Stimulated activated CD4-positive, alpha-beta T cell treated with anti-CD3 and anti-CD28 coated beads, TNF-alpha, amount 100 ng/mL, for 4 hours (primary cell): ENCODE measurements at places on chromosomes 11 and 22.

DNA sequence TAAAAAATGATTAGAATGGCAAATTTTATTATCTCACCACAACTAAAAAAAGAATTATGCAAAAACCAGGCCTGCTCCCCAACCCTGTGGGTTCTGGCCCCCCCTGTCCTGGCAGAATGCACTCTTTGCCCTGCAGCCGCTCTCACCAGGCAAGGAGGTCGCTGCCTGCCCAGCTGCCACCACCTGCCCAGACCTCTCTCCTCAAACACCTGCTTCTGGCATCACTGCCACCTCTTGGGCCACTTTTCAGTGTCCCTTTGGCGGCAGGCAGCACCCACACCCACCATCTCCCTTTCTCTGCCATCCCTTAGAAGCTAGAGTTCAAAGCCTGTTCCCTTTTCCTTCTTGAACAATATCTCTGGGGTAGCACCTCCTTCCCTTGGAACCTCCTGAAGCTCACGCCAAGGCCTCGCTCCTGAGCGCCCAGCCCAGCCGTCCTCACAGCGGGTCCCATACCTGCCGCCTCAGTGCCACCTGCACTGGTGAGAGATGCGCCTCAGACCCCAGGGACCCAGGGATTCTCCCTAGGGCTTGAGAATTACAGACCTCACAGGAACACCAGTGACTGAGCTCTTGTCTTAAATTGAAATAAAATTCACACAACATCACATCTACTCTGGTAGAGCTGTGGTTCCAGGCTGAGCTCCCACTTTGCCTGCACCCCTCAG is 44.6 kb downstream of the SGSM3 start:
- no peak for DNase-seq

- peak; percentile 97 for DNase-seq
Observed at GRCh38 chr22:50507991-50508884, at the start of gene NCAPH2. Gene NCAPH2 (plus strand): TSS chr22:50508224. CDS start chr22:50508338, 114 bp downstream.

DNA sequence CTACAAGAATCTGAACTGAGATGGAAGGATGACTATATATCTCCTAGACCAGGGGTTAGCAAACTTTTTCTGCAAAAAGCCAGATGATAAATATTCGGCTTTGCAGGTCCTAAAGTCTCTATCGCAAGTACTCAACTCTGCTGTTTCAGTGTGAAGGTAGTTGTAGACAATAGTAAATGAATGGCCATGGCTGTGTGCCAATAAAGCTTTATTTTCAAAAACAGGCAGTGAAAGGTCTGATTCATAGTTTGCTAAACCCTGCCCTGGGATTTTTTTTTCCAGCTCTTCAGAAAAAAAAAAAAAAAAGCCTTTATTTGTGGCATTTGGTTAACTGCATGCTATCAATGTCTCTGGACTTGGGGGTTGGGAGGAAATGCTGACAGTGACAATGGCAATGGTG is 37.5 kb downstream of the FAM227A start:
- DNase-seq: no peak

GRCh38 chr22:20418211-20418788 is 19.3 kb downstream of the SCARF2 start:
- peak; percentile 53 for DNase-seq

DNA sequence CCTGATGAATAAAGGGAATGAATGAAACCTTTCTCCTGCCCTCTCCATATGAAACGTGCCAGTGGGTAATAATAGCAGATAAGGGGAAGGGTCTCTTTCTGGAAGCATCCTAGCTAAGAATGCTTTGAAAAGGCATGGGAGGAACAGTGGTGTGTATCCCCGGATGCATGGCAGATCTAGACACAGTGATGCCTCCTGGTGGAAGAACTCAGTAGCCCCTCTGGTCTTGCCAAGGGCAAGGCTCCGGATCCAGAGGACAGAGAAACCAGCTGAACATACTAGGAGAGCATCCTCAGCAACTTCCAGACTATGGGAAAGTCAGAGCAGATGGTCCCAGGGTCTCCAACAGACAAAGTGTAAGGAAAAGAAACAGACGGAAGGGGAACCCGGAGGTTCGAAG is 6.4 kb downstream of the BAIAP2L2 start:
- no peak for DNase-seq

- no peak for DNase-seq
Observed at GRCh38 chr11:87180742-87181141, 143.0 kb downstream of the TMEM135 start.

DNA sequence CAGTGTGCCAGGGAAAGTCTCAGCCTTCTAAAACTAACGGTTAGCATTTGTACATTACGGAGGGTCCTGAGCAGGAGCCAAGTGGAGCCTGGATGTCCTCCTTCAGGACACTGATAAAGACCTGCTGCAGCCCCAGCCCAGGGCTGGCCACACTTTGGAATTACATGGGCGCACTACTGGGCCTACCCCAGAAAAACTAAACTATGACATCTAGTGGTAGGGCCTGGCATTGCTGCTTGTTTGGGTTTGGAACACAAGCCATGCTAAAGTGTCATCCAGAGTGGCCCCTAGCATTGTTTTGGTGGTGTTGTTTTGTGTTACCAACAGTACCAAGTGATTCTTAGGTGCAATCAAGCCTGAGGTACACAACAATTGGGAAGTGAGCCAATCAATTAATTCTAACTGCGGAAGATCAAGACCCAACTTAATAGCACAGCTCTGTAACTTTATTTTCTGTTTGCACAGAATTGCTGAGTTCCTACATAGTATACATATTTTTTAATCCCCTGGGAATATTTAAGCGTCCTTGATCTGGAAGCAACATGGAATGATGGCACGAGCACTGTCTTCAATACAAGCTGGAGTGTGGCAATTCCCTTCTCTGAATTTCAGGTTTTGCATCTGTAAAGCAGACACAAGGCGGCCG is 340.7 kb downstream of the LARGE1 start:
- no peak for DNase-seq

DNA sequence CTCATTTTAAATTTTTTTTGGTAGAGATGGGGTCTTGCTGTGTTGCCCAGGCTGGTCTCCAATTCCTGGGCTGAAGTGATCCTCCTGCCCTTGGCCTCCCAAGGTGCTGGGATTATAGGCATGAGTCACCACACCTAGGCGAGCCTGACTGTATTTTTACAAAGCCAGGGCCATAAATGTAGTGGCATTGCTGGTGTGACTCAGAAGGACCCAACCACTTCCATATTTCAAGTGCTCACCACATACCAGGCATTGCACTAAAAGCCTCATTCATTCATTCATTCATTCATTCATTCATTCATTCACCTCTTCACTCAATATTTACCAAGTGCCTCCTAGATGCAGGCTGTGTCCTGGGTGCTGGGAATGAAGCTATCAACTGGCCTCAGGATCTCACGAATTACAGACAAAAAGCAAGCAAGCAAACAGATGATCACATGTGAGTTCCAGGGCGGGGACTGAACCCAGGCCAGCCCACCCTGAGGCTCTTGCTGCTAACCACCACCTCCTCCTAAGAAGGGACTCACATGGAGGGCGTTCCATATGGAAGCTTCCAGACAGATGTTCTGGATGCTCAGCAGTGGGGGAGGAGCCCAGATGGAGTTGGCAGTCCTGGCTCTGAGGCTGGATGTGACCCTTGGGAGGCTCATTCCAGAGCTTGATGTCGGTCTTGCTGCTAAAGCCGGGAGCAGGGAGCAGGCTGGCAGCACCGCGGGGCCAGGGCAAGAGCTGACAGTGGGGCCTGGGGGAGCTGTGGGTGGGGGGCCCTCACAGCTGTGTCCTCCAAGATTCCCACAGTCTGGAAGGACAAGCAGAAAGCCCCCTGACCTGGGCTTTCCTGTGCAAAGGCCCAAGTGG is 158.8 kb downstream of the CTTN start:
- no peak for DNase-seq

DNA sequence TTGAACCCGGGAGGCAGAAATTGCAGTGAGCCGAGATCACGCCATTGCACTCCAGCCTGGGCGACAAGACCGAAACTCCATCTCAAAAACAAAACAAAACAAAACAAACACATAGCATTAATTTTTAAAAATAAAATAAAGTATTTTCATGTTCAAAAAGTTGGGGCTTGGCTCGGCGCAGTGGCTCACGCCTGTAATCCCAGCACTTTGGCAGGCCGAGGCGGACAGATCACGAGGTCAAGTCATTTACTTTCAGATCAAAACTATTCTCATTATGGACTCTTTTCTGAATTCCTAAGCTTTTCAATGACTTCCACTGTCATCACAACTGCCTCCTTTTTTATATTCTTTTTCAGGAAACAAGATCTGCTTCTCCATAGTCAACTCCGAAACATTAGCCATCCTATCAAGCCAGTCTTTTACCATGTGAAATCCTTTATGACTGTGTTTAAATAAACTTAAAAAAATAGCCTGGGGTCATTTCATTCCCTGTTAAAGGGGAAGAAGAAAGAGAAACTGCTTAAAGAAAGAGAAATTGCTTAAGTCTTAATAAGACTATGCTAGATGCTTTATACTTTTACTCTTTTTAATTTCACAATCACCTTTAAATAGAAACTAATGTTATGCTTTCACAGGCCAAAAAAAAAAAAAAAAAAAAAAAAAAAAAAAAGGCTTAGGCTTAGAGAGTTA is 13.1 kb upstream of the CHRNA10 start:
- DNase-seq: no peak

DNA sequence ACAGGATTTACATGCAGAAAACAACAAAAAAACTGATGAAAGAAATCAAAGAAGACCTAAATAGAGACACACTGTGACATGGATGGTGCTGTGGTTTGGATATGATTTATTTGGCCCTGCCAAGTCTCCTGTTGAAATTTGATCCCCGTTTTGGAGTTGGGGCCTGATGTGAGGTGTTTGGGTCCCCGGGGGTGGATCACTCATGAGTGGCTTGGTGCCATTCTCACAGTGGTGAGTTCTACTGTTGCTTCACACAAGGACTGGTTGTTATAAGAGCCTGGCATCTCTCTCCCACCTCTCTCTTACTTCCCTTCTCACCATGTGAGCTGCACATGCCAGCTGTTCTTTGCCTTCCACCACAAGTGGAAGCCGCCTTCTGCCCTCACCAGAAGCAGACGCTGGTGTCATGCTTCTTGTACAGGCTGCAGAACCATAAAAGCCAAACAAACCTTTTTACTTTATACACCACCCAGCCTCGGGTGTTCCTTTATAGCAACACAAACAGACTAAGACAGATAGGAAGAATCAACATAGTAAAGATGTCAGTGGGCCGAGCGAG is 7.8 kb upstream of the RTL6 start:
- DNase-seq: no peak

GRCh38 chr11:116136987-116137674 is 632.9 kb upstream of the CADM1 start:
- DNase-seq: no peak

DNA sequence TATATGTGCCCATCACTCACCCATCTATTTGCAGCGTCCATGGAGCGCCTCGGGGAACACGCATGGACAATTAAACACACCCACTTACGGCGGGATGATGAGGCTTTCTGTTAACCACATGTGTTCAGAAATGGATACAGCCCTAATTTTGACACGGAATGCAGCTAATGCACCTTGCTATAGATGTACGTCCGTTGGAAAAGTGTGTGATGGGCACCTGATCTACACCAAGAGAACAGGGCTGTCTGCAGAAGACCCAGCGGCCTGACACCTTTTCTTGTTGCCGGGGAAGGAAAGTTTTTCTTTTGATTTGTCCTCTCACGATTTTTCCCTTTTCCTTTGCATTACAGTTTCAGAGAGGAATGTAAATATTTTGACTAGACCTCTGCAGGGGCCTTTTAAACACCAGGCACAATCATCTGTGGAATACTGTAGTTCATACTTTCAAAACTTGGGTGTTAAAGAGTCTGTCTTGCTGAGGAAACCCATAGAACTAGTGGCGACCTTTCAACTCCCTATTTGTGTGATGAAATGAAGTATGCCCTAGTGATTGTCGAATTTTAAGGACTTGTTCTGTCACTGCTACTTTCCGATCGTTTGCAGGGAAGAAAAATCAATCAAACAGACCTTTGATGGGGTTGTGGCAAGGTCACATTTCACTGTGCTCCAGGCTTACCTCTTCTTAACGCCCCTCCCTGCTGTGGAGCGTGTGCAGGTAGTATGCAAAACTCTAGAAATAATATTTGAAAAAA is 16.5 kb upstream of the PAX6 start:
- DNase-seq: no peak

- no peak for DNase-seq
Observed at GRCh38 chr11:118691926-118692830, 12.7 kb upstream of the TREH start.

GRCh38 chr11:115333121-115333520 is 171.1 kb downstream of the CADM1 start:
- no peak for DNase-seq

DNA sequence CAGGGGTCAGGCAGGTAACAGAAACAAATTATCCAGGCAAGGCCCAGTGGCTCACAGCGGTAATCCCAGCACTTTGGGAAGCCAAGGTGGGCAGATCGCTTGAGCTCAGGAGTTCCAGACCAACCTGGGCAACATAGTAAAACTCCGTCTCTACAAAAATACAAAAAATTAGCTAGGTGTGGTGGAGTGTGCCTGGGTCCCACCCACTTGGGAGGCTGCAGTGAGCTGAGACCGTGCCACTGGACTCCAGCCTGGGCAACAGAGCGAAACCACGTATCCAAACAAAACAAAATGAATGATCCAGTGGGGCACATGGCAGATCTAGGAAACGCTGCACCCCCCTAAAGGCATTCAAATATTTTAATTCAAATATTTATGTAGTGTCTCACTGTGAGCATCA is 9.9 kb downstream of the NUMA1 start:
- DNase-seq: no peak

DNA sequence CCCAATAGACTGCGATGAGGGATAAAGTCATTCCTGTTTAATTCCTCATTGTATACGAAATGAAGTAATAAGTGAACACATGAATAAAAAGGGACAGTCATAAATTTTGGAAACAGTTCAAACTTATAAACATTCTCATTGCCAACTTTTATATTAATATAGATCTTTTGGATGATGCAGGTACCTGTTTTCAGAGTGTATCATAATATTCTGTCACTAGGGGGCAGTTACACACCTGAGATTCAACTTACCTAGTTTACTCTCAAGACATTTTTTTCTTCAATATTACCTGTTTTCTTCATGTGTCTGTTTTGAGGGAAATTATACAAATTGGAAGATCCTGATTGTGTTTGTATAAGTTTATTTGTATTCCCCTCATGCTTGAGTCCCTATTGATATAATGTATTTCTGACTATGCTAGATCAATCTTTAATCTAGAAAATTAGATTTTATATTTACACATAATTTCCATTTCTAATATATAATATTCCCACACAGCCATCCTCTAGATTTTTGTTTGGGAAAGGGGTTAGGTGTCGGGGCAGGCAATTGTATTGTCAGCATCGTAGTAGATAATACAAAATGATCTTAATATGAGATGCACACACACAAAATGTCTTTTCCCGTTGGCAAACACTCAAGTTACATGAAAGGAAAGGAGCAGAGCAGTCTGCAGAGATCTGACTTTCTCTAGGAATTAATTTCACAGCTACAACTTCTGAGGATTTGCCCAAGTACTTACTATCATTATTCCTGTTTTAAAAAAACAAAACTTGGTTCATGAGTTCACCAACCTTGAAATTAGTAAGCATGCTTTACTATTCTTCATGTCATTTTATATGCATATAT is 18.4 kb downstream of the FDX1 start:
- no peak for DNase-seq
